ENCODE measurements at places on chromosomes 1 and 21.

GRCh38 chr1:176656257-176656995 is 193.5 kb downstream of the PAPPA2 start:
- DNase-seq = no peak

DNA sequence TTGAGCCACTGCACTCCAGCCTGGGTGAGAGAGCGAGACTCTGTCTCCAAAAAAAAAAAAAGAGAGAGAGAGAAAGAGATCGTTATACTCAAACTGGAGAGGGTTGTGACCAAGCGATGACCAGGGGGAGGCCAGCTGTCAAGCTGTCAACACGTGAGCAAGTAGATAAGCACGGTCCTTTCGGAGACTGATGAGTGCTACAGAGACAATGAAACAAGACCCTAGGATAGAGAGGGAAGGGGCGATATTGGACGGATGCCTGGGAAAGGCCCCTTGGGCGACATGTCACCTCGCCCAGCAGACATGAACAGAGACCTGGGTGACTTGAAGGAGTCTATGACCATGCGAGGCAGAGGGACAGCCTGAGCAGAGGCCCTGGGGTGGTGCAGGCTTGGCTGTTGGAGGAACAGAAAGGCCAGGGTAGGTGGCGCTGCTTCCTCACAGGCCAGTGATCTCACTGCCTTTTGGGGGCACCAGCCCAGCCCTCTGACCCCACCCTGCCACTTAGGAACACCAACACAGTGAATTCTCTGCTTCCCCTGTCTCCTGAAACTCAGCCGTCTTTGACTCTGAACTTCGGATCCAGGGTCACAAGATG is 100.8 kb upstream of the IFFO2 start:
- no peak for DNase-seq

- no peak for DNase-seq
Observed at GRCh38 chr1:174219606-174220370, 60.5 kb downstream of the RABGAP1L start.

DNA sequence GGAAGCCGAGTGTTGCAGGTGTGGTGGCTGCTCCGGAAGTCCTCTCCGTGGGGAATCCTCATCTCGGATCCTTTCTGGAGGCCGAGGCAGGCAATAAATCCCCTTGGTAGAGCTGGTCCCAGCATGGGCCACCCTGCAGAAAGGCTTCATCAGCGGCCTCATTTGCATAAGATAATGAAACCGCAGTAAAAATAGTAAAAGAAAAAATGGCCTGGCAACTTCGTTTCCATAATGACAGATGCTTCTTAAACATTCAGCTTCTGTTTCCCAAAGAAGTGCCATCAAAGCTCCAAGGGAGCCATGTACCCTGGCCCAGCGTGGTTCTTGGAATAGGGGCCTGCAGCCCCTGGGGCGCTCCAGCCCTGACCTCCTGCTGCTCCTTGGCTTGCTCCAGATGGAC is 244.1 kb downstream of the GRIK3 start:
- no peak for DNase-seq

- peak; percentile 58 for DNase-seq
Observed at GRCh38 chr1:220734571-220735326, 13.4 kb upstream of the MTARC2 start.

- DNase-seq = no peak
Observed at GRCh38 chr1:51280321-51280978, 44.4 kb downstream of the RNF11 start.

DNA sequence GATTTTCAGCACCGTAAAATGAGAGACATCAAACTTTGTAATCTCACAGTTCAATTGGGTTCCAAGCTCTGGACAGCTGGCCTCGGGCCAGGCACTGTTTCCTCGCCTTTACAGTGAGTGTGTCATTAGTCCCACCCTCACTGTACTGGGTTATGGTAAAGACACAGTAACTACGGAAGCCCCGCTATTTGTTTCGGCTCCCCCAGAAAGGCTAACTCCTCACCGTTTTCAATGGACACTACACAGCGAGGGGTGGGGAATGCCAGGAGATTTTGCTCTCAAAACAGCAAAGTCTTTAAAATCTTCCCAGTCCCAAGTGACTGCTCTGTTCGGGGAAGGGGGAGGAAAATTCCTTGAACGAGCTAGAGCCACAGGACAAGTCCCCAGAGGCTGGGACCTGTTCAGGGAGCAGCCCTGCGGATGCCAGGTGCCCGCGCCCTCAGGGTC is 757 bp upstream of the SPSB1 start:
- DNase-seq = peak; percentile 76

DNA sequence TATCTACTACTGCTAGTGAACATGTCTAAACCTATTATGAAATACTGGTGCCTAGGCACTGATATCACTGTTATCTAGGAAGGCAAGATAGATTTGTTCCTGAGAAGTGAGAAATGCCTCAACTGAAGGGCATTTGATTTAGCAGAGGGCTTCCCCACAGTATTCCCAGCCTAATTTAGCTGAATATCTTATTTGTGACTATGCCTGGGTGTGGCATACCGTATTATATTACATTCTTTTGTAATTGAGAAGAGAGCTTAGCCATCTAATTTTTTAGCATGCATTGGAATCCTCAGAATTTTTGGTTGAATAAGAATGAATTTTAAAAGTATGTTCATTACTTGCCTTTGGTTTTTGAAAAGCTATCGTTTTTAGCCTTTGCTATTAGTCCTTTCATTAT is 99.1 kb downstream of the ZP4 start:
- DNase-seq = no peak

GRCh38 chr1:220323717-220324116 is 51.5 kb upstream of the RAB3GAP2 start:
- DNase-seq = no peak

GRCh38 chr1:116434849-116435248 is 61.8 kb downstream of the ATP1A1 start:
- DNase-seq = no peak

DNA sequence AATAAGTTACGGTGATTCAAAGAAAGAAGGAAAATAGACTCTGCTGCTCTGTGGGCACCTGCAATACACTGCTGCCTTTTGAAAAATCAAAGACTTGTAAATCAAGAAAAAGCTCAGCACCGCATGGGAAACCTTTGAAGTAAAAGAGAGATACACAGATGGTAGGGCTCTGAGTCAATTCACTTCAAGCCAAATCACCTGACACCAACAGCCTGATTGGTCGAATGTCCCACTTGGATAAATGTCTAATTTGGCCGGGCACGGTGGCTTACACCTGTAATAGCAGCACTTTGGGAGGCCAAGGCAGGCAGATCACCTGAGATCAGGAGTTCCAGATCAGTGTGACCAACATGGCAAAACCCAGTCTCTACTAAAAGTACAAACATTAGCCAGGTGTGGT is 19.2 kb upstream of the RCAN3 start:
- DNase-seq = no peak

GRCh38 chr1:5845376-5845775 is 146.8 kb downstream of the NPHP4 start:
- DNase-seq = no peak

DNA sequence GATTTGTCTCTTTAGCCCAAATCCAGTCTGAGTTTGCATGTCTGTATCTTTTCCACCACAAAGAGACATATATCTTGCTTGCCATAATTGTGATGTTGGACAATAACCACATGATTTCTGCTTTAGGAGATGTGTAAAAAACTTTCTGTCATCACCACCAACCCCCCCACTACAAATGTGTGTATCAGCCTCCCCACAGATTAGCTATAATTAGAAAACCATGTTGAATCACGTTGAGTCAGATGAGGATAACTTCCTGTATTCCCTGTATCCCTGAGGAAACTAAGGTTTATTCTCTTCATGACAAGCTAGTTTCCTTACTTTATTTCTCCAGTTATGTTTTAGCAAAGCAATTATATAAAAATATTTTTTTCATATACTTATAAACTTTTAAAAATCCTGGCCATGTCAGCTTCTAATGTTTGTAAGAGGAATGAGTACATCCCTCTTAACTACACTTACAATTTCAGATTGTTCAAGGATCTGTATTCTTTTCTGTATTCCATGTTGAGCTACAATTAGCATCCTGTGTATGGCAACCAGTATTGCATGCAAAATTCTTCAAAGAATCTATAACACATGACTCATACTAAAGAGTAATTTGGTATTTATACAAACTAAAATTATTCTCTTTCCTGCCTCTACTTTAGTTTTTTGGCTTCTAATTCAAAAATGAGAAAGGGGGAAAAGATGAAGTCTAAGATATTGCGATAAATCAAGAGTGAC is 143.0 kb downstream of the FMN2 start:
- DNase-seq = peak; percentile 57

DNA sequence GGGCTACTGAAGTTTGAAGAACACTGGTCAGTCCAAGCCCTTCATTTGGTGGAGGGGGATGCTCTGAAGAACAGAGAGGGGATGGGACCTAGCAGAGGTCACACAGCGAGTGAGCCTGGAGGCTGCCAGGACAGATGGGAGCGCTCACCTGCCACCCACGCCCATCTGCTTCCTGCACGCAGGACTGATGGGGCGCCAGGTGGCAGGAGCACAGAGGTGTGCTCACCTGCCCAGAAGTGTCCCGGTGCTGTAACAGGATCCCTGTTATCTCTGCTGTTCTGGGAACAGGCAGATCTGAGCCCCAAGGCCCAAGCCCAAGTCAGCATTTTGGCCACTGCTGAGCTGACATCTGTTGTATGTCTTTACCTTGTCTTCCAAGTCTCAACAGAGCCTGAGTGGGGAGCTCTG is 40.5 kb downstream of the EPHB2 start:
- no peak for DNase-seq

DNA sequence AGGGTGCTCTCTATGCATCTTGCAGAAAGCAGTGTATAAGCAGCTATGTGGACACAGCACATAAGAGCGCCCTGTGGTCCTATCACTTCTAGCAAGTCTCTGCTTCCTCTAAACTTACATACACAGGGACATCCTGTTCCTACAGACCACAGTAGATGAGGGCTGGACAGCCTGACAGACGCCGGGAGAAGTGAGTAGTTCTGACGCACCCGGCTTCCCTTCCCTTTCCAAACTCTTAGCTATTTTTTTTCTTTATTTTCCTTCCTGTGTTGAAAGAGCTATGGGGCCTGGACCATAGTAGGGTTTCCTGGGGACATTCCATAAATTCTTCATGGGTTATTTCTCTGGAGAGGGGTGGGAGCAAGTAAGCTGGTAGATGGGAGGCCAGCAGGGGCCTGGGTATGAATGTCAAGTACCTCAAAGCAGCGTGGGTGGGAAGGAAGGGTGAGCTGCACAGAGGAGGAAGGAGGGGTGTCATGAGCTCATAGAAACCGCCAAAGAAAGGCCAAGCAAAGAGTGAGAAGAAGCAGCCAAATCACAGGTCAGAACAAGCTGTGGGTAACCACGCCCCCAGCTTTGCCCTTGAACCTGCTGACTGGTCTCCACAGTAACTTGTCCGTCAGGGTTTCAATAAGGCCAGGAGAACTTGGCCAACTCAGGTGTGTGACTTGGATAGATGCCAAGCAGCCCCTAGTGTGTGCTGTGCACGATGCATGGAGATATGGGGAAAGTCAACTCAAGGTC is 36.6 kb downstream of the PLXNA2 start:
- DNase-seq = peak; percentile 94

- DNase-seq = no peak
Observed at GRCh38 chr1:157140063-157140588, 1.9 kb upstream of the ETV3 start.

DNA sequence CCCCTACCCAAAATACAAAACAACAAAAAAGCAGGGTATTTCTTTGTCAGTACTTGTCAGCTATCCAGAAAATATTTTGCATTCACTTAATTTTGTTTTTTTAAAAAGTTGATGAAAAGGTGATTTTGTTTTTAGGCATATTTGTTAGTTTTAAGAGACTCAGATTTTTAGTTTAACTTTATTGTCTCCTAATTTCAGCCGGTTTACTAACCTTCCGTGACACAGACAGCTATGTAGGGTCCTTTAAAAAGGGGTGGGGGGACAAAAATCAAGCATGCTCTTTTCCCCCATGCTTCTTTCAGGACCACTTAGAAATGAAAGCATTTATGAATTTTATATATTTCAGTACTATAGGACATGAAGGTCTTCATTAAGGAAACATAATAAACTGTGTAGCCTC is 1.6 kb downstream of the PBX1 start:
- no peak for DNase-seq

DNA sequence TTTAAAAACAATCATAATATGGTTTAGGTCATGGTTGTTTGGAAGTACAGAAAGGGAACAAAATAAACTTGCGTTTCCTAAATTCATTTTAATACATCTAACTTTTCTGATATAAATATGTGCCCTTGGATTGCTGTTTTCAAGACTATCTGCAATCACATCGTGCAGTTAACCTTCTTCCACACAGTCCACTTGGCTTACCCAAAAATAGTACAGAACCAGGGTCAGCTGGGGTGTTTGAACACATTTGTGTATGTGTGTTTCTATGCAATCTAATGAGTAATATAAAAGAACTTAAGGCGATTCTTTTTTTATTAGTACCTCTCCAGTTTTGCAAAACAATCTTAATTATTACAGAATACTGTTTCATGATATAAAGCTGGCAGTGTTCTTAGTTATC is 19.9 kb downstream of the SAMSN1 start:
- no peak for DNase-seq

GRCh38 chr1:45423906-45424678 is 66.9 kb downstream of the TESK2 start:
- DNase-seq = no peak

DNA sequence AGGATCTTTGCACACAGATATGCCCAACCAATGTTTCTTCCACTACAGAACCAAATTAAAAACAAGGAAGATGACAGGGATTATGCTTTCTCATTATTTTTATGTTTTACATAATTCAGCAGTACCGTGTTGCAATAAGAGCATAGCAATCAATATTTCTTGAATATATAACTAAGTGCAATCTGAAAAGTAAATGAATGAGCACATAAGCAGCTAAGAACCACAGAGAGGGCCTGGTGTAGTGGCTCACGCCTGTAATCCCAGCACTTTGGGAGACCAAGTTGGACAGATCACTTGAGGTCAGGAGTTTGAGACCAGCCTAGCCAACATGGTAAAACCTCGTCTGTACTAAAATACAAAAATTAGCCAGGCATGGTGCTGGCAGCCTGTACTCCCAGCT is 423.7 kb downstream of the MRPL39 start:
- no peak for DNase-seq

DNA sequence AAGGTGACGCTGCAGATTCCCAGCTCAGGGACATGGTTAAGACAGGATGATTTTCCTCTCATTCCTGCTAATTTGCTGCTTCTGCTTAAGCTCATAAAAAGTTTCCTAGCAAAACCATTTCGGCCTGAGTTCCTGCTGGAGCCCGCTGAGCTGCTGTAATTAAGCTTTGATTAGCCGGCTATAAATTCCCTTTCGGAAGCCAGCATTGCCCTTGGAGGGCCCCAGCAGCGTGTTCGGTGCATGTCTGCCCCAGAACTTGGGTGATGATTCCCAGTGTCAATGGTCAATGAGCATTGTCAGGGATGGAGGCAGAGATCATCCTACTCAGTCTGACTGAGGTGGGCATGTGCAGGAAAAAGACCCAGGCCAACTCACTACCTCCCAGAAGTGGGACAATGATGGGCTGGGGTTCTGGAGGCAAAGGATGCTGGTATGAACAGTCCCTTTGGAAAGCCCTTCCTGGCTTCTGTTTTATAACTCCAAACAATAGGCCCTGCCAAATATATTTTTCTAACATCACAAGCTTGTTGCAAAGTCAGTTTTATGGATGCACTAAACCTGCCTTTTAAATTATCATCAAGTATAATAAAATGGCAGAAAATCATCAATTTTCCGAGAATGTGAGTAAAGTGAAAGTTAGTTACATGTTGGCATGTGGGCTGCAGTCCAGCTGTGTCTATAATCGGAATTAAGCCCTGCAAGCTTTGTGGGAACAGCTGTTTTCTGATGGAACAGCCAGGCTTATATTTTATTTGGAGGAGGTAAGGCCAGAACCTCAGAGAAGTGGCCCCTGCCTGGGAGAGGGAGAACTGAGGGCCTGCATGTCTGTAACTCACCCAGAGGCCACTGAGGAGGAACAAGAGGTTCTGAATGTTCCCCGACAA is 257.1 kb downstream of the GRIK3 start:
- no peak for DNase-seq
